ENCODE measurements at places on chromosomes 1 and 21.

GRCh38 chr1:209335178-209335577, 248.3 kb upstream of the CAMK1G start:
- no peak for DNase-seq

GRCh38 chr21:35840197-35840799, 220.0 kb downstream of the SETD4 start:
- DNase-seq = peak; percentile 9

DNA sequence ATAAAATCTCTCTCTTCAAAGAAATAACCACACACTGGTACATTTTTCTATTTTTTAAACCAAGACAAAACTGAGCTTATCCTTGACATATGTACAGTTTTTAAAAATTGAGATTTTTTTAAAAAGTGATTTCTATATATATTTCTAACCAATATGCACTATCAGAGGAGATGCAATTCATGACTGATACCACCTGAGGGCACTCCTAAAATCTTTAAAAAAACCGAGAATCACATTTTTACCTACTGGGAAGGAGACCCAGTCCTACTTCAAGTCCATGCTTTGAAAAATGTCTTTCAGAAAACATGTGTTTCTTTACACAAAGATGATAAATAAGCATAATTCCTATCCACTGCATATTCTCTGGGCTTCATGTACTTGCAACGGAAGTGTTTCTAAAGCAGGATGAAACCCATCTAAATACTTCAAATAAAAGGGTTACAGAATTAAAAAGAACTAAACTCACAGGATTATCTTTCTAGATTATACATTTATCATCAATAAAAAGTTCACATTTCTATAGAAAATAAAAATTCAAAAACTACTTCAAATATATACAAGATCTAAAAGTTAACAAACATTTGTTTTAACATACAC, 98.6 kb downstream of the ENAH start:
- DNase-seq = no peak

DNA sequence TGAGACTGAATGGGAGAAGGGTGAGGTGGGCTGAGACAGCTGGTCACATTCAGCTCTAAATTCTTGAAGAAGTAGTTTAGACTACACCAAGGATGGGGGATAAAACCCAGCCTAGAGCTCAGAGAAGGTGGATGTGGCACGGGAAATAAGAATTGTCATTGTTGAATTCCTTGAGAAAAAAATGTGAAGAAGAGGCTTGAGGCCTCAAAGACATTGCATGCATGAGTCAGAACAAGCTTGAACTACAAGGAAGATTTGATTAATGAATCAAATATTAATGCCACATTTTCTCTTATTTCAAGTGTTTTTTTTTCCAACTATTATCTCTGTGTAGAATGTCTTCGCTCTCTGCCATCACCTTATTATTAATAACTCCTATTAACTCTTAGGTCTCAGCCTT, 58.9 kb downstream of the MAP3K7CL start:
- DNase-seq = no peak

DNA sequence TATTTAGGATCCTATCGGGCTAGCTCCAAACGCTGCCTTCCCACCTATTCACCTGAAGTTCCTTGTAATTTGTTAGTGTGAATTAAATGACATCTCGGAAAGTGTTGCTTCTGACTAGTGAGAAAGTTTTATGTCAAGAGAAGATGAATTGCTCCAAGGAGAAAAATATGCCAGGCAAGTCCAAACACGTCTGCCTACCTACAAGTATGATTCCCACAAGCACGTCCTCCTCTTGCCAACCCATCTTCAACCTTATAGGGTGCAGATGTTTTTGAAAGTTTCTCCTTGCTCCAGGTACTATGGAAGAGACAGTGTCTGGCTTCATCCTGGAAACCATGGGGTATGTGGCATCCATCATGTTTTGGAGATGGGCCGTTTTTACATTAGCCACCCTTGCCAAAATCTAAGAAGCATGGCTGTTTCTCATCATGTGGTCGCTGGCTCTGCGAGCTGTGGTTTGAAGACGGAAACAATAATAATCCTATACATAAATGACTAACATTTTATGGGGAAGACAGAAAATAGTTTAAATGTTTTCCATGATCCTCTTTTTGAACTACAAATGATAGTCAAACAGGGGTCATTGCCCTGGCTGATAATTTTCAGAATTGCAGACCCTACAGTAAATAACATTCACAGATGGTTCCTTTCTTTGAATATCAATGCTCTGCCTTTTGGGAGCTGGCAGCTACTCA, 505.8 kb downstream of the SMYD3 start:
- DNase-seq = no peak

DNA sequence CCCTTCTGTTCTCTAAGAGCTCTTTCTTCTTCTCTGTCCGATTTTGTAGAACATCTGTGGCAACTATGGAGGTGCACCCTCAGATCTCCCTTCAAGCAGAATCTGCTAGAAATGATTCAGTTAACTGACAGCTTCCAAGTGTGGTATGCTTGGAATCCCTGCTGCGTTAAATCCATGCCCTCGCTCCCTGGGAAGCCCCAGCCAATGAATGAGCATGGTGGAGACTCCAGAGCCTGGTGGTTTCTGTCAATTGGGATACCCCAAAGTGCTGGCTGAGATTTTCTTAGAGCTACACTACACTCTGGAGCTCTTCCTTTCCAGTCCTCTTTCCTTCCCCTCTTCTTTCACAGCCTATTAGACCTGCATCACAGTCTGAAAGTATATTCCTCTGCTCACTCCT, 116.3 kb upstream of the C1orf21 start:
- no peak for DNase-seq

DNA sequence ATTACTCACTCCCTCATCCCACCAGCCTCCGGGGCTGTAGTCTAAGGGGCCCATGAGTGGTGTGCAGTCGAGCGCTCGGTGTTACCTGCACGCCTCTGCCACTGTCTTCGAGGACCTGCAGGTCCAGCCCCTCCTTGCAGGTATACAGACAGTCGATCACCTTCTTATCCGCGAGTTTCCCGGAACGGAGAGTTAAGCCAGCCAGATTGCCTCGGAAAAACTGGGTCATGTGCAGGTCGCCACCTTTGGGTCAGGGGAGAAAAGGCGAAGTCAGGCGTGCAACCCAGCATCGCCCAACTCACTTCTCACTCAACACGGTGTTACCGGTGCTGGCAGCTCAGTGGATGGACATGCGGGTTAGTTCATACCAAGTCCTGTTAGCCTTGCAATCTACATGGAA, 84.3 kb downstream of the PIK3CD start:
- no peak for DNase-seq

GRCh38 chr1:13725714-13726175, 25.8 kb downstream of the PRDM2 start:
- DNase-seq = no peak

DNA sequence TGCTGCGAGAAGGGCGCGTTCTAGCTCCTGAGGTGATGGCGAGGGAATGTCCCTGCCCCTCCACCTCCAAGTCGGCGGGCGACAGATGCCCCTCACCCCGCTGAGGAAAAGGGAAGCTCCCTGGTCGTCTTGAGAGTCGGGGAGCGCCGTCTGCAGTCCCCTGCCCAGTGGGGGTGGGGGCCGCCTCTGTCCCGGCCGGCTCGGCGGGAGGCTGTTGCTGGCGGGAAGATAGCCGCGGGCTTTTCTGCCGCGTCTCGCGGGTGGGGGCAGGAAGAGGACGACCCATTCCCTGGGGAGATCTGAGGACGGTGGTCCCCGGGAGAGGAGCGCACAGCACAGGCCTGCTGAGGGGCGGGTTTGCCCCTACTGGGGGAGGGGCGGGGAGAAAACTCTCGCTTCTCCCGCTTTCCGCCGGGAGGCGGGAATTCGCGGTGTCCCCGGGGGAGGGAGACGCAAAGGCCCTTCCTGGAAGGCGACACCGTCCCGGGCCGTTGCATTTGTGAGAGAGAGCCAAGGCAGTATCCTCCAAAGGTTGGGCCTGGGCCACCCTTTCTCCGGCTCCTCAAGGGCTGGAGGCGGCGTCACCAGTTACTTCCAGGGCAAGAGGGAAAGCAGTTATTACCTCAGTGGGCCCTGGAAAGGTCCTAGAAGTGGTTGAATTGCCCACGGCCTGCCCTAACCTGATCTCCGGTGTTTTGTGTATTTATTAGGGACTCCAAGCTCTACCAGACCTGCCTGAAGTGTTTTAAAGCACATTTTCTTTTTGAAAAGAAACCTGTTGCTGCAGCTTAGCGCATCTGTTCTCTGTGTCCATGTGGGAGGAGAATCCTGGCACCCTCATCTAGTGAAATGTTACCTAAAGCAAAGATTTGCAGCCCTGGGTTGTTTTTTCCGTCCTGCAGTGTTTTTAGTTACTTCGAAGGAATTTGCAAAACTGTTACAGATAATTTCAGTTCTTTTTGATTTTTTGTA, 648 bp downstream of the S100PBP start:
- DNase-seq = peak; percentile 16

DNA sequence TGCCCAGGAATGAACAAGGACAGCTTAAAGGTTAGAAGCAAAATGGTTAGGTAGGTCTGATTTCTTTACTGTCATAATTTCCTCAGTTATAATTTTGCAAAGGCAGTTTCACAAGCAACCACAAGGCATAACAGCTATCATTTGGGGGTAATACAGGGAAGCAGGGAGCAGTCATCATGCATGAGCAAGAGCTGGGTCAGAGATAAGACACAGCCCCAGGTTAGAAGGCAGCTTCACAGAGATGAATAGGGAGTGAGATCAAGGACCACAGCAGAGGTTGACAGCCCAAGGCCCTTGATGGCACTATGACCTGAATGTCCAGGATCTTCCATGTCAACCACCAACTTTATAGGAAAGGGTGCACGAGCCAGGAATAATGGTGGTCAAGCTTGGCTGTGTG, 9.0 kb upstream of the CSRP1 start:
- DNase-seq = no peak

GRCh38 chr1:213871179-213871578, 116.6 kb upstream of the PROX1 start:
- no peak for DNase-seq

- DNase-seq = no peak
Observed at GRCh38 chr1:234848972-234849649, 239.1 kb upstream of the IRF2BP2 start.

- DNase-seq = peak; percentile 31
Observed at GRCh38 chr1:110210604-110211495, 736 bp downstream of the KCNC4 start.

GRCh38 chr1:229836324-229836723, 210.3 kb downstream of the URB2 start:
- no peak for DNase-seq

GRCh38 chr1:63757334-63757733, 16.5 kb upstream of the ROR1 start:
- no peak for DNase-seq

DNA sequence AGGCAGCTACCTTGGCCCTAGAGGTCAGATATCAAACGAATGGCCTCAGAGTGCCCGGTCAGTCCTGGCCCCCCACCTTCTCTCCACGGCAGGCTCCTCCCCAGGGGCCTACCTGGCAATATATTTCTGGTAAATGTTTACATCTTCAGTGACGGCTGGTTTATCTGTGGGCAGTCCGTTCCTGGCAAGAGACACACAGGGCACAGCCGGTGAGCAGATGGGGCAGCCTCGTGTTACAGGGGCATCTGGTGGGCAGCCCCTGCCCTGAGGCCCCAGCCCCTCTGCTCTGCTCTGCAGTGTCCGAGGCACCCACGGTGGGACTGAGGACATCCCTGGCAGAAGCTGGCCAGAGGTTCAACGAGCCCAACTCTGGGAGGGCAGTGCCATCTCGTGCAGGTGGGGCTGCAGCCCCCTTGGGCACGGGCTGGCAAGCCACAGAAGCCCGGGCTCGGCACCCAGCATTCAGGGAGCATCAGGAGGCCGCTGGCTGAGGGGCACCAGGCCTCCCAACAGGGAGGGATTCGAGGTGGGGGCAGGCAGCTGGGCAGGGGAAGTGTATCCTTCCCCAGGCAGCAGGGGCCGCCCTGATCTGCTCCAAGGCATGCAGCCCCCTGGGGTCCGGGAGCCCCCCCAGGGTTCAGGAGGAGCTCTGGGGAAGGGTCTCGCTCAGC, 137.9 kb downstream of the CASZ1 start:
- no peak for DNase-seq

DNA sequence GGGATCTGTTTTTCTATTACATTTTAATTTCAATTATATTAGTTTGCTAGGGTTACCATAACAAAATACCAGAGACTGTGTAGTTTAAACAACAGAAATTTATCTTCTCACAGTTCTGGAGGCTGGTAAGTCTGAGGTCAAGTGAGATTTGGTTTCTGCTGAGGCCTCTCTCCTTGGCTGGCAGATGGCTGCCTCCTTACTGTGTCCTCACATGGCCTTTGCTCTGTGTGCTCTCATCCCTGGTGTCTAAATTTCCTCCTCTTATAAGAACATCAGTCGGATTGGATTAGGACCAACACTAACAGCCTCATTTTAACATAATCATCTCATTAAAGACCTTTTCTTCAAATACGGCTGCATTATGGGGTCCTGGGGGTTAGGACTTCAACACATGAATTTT, 195.2 kb upstream of the CHODL start:
- DNase-seq = no peak

DNA sequence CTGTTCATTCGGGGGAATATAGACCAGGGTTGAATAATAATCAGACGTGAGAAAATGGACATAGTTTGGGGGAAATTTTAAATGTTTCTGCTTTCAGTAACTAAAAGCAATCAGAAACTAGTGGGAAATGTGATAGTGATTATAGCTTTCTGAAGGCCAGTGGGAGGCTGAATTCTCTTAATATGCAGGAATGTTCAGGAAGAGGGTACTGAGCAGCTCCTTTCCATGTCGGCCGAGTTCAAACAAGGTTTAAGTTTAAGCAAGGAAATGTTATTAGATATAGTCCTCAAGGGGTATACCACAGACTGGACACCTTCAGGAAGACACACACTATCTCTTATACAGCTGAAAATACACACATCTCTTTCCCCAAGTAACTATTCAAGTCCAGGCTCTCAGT, 105.5 kb downstream of the HHAT start:
- no peak for DNase-seq

DNA sequence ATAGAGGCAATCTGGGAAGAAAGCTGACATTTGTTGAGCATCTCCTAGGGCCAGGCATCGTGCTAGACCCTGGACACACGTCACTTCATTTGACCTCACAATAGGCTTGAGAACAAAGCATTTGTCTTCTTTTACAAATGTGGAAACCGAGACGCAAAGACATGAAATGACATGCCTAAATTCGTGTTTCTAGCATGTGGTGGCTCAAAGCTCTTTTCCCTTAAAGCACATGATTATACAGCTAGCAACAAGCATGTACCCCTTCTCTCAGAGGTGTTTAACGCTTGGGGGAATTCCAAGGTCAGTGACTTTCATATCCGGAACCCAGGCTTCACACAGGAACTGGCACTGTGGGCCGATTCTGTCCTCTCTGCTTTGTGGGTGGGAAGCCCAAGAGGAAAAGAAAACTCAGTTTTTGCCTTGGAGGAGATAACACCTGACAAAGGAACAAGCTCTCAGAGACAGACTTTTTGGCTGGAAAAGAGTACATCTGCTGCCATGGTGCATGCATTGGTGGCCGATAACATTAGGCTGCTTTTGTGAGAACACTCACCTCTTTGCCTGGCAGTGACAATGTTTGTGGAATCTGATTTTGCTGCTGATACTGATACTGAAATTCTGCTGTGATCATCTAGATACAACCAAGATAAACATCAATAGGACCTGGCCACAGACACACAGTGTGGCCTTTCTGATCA, 15.4 kb upstream of the CD2 start:
- DNase-seq = no peak

Data from NCI-H510A (cell line).